NCI-H1436 (cell line): ENCODE measurements at places on chromosomes 12 and 14.

DNA sequence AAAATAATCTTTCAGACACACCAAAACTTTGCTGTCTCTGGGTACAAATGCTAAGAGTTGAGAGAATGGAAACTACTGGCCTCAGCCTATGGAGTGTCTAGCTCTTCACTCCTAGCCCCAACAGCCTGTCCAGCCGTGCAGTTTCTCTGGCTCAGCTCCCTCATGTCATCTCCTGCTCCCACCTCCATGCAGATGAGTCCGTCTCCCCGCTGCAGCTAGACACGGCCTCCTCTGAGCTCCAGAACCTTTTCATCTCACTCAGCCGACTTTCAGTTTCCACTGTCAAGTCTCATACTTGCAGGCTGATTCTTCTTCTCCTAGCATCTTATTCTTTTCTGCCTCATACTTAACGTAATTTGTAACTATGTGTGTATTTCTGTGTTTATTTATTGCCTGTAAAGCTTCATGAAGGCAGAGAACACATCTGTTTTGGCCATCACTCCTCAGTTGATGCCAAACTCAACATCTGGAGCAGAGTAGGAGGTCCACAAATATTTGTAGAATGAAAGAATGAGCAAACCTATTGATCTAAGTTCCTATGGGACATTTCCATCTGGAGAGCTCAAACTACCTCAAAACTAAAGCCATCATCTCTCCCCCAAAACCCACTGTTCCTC lies 139.8 kb upstream of the PWP1 start:
- no peak for DNase-seq

DNA sequence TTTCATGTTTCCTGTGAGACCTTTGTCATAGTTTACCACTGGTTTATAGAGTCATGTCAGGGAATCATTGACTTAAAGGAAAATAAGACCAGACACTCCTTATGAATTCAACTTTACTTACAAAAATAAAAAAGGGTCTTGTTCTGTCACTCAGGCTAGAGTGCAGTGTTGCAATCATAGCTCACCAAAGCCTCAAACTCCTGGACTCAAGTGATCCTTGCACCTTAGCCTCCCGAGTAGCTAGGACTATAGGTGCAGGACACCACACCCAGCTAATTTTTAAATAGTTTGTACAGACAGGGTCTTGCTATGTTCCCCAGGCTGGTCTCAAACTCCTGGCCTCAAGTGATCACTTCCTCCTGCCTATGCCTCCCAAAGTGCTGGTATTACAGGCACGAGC lies 19.0 kb downstream of the SLC41A2 start:
- no peak for DNase-seq

- DNase-seq = no peak
Observed at GRCh38 chr12:40688085-40688725, 4.0 kb upstream of the CNTN1 start.

DNA sequence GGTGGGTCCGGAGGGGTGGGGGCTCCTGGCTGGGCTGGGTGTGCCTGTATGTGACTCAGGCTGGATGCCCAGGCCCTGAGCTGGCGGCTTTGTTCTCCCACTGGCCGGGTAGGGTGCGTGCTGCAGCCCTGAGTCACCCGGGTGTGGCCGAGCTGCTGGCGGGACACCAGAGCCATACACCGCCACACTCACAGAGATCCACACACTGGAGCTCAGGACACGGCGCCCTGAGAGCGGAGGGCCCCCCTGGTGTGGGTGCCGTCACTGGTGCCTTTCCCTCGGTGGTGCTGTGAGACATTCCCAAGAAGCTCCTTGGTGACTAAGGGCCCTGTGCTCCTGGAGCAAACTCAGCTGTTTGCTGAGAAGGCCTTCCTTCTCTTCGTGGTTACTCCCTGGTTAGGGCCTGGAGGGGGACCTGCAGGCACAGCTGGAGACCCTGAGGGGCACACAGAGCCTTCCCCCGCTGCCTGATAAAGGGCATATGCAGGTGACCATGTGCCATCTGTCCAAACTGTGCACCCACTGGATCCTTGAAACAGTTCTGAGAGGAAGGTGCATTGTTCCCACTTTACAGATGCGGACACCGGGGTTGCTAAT lies 44.3 kb downstream of the KRT80 start:
- peak; percentile 15 for DNase-seq

DNA sequence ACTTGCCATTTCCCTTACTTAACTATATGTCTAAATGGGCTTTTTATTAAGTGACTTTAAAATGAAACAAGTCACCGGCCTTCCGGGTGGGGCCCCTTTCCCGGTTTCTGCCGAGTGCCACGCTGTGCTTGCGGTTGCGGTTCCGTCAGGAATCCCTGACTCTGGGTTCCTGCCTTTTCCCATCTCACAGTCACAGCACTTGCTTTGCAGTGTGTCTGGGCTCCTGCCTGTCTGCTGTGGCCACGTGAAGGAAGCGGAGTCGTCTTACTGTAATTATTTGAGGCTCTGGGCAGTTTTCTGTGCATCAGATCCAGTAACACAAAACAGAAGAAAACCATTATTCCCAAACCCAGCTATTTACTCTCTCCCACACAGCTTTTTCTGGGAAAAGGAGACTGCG lies 44.0 kb upstream of the FRMD6 start:
- no peak for DNase-seq

GRCh38 chr12:129762436-129762835 lies 141.4 kb downstream of the TMEM132D start:
- no peak for DNase-seq

DNA sequence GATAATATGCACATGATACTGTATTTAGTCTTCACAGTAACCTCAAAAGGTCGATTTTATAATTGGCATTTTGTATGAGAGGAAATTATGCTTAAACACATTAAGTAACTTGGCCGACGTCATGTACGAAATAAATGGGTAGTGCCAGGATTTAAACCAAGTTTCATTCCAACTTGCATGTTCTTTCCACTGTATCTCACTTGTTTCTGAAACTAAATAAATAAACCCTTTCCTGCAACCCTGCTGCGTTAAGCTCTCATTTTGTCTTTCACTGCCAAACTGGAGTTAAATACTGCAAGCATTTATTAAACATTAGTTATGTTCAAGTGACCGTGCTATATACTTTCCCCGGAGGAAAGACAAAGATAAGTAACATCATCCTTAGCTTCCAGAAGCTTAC lies 293.9 kb upstream of the PRKD1 start:
- DNase-seq = no peak

DNA sequence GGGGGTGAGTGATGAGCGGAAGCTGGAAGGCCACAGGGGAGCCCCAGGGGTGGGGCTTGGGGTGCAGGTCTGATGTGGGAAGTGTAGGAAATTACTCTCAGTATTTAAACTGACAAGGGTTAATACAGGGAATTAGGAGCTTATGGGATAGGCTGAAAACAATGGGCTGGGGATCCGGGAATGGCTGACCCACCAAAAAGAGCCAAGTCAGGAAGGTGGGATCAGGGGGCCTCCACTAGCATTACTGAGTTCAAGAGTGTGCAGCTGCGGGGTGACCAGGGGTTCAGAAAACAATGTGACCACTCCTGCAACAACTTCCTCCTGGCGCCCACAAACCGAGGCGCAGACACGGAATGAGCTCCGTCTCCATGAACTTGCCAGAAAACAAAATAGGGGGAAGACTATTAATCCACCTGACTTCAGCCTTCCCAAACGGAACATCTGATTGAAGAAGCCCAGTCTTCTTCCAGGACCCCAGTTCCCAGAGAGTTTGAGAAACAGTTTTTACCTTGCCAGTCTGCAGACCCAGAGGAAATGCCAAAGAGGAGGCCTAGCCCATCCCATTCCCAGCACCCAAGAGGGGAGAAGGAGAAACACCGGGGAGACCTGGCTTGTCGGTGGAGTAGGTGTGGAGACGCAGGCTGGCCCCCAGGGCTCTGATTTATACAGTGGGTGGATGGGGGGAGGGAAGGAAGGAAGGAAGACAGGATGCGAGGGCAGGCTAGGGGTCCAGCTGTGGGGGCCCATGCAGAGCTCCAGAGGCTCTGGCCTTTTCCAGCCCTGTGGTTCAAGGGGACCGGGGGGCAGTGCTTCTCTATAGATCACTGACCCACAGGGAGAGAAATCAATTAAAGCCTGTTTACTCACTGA lies 16.5 kb upstream of the YY1 start:
- DNase-seq = no peak

- no peak for DNase-seq
Observed at GRCh38 chr12:31298515-31298910, 27.4 kb downstream of the SINHCAF start.

GRCh38 chr12:85829391-85829790 lies 6.8 kb downstream of the RASSF9 start:
- DNase-seq = no peak

DNA sequence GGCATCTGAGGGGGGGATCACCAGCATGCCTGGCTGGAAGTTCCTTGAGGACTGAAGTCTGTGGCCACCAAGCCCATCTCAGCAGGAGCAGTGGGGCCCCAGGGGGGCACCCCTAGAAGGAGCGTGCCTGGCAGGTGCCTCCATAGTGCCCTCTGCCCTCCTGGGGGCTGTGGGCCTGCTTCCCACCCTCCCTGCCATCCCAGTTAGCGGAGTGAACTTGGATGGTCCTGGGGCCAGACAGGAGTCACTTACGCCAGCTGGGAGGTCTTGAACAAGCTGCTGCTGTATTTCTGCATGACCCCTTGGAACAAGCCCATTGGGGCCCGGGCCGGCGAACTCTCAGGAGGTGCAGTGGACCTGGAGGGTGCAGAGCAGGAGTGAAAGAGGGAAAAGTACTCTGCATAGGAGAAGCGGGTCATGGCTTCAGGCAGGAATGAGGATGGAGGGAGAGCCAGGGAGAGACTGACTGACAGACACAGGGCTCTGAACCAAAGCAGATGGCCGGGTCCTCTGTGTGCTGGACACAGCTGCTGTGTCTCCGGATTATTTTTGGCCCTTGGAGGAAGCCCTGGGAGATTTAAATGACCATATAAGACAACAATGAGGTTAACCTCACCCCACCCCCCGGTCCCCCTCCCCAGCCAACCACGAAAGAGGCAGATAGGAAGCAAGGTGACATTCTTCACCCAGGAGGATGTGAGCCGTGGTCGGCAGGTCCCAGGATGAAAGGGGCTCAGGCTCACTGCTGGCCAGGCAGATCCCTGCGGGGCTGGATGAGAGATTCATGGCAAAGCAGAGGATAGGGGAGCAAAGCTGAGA lies 19.6 kb downstream of the ASB2 start:
- DNase-seq = no peak

- DNase-seq = no peak
Observed at GRCh38 chr12:4628406-4628805, 20.4 kb downstream of the AKAP3 start.

- DNase-seq = no peak
Observed at GRCh38 chr12:8847435-8847834, 25.0 kb downstream of the A2ML1 start.

- no peak for DNase-seq
Observed at GRCh38 chr12:66199141-66199540, 10.1 kb downstream of the IRAK3 start.

GRCh38 chr14:59207506-59207933 lies 19.1 kb downstream of the DAAM1 start:
- DNase-seq = no peak
